ENCODE measurements at places on chromosomes 4 and X.

GRCh38 chrX:71239781-71240180 lies 14.2 kb downstream of the ZMYM3 start:
- DNase-seq: no peak

GRCh38 chr4:74715706-74716435 lies 78.5 kb downstream of the BTC start:
- no peak for DNase-seq

DNA sequence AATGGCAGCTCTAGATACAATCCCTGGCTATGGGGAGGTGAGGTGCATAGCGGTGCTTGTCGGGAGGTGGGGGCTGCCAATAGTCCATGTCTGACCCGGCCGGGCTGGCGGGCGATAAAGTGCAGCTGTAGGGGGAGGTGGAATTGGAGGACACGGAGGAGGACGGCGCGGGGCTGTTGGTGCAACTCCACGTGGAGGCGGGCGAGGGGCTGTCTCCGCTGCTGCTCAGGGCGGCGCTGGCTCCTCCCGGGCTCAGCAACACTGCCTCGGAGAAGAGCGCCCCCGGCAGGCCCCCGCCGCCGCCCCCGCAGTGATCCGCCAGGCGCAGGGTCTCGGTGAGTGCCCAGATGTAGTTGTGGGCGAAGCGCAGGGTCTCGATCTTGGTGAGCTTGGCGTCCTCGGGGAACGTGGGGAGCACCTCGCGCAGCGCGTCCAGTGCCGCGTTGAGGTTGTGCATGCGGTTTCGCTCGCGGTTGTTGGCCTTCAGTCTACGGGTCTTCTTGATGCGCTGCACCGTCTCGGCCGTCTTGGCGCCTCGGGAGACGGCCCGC lies 1.3 kb downstream of the NEUROG2 start:
- no peak for DNase-seq

- no peak for DNase-seq
Observed at GRCh38 chr4:111722213-111722720, 423.0 kb upstream of the FAM241A start.

DNA sequence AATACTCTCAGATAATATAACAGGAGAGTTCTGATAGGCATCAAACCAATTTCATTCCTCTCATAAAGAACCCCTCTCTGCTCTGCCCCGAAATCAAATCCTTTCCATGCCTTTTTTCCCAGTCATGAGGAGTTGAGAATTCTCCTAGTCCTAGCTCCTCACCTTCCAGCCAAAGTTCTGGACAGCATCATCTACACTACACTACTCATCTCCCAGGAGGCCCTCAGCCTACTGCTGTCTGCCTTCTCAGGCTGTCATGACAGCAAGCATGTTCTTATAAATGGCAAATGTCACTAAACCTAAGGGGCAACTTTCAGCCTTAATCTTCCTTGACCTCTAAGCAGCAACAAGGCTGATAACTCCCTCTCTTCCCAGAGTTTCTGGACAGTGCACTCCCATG lies 26.6 kb downstream of the MAPK10 start:
- DNase-seq: no peak

DNA sequence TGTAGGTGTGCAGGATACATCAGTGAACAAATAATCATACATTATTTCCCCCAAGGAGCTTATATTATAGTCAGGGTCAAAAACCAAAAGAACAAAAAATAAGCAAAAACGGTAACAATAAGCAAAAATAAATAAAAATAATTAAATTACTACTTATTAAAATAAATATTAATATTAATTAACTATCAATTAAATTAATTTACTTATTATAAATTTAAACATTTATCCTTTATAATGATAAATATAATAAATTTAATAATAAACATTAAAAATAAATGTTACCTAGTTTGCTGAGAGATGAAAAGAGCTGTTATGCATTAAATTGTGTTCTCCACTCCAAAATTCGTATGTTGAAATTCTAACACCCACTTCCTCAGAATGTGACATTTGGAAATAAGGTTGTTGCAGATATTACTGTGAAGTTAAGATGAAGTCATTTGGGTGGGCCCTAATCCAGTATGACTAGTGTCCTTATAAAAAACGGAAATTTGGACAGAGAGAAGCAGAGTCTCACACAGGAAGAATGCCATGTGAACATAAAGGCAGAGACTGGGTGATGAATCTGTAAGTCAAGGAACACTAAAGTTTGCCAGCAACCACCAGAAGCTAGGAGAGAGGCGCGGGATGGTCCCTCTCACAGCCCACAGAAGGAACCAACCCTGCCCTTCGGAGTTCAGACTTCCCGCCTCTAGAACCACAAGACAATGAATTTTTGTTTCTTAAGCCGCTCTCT lies 67.2 kb upstream of the IBSP start:
- peak; percentile 41 for DNase-seq

- no peak for DNase-seq
Observed at GRCh38 chr4:31349907-31350306, 629.7 kb downstream of the PCDH7 start.

GRCh38 chr4:1427010-1427409 lies 20.8 kb upstream of the NKX1-1 start:
- no peak for DNase-seq

- DNase-seq: no peak
Observed at GRCh38 chrX:69808375-69808774, 192.5 kb downstream of the EDA start.

DNA sequence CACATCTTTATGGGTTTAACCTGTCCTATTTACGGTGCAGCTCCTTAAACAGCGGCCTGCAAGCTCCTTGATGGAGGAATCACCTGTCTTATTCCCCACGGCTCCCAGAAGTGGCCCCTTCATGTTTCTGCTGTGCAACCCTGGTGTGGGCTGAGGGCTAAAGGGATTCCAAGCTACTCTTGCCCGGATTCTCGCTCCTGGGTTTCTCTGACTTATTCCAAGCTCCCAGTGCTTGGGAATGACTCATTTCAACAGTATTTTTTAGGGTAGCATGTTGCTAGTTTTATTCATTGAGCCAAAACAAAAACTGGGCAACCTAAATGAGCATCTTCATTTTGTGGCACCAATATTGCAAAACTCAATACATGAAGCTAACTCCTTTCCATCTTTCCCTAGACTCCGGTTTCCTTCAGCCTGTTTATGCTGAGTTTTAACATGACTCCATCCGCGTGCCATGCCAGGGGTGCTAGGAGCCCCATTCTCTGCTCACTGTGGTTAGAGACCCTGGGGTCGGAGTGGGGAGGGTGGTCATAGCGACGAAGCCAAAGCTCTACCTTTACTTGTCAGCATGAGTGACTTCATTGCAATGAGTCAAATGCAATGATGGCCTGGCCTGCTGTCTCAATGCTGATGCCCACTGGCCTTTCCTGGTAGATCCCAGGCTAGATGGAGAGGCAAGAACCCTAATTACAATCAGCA lies 349.7 kb downstream of the NR3C2 start:
- DNase-seq: no peak

- no peak for DNase-seq
Observed at GRCh38 chr4:41119867-41120295, 94.5 kb downstream of the APBB2 start.

DNA sequence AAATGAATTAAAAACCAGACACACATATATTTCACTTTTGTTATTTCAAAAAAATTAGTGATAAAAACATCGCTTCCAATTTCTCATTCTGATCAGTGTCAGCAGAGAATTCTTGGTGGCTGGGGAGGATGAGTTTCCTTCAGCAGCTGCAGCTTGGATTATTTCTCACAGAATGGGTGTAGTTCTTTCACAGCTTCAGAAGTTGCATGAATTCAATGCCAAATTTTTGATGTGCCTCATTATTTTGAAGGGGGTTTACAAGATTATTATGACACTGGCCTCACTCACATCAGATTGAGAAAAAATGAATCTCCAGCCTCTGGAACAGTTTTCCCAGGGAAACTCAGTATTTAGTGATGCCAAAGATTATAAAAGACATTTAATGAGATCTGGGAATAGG lies 184.9 kb upstream of the WDFY3 start:
- DNase-seq: peak; percentile 92

DNA sequence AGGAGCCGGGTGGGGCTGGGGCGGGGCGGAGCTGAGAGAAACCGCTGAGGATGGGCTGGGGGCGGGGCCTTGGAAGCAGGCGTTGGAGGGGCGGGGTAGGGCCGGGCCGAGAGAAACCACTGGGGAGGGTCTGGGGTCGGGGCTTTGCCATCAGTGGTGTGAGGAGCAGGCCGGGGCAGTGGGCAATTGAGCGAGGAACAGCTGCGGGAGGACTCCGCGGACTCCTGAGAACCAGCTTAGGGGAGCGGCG lies 1.3 kb upstream of the EOLA2 start:
- DNase-seq: no peak

DNA sequence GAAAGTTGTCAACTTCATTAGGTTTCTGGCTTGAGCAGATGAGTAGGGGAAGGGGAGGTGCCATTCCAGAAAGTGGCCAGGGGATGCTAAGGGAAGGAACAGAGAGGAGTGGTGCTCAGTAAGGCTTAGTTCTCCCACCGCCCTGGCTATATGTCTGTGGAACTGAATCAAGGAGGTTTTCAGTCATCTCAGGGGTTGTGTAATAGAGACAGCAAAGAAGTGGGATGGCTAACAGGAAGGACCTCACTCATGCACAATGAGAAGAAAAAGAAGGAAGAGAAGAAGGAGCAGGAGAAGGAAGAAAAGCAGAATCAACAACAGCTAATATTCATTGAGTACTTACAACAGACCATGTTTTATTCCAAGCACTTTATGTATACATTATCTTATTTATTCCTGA lies 368.7 kb downstream of the MID1IP1 start:
- DNase-seq: no peak

DNA sequence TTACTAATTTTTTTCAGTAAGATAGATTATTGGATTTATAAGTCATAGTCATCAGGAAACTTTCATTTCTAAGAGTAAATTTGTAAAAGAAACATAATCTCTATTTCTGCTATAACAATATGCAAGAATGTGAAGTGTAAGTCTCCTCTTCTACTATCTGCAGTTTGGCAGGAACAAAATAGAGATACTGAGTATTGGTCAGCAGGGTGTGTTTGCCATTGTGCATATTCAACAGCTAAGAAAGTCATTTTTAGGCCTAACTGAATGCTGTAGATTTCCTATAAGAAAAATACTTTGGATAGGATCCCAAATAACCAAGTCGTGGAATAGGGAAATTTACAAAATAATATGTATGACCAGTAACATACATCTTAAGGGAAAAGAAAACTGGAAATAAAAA lies 253.3 kb upstream of the EPHA5 start:
- peak; percentile 2 for DNase-seq

DNA sequence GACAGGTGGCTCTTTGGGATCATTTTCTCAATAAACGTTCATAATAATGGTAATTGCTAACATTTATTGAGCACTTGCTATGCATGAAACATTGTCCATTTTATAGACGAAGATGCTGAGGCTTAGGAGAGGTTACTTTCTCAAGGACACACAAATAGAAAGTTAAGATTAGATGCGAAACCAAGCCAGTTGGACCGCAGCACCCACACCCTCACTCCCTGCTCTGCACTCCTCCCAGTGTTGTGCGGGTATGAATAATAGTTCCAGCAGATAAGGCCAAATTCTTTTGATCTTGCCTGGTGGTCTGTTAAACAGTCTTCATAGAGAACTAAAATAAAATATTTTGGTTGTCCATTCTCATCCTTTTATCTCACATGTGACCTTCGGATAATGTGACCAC lies 85.0 kb upstream of the BEND4 start:
- DNase-seq: no peak

DNA sequence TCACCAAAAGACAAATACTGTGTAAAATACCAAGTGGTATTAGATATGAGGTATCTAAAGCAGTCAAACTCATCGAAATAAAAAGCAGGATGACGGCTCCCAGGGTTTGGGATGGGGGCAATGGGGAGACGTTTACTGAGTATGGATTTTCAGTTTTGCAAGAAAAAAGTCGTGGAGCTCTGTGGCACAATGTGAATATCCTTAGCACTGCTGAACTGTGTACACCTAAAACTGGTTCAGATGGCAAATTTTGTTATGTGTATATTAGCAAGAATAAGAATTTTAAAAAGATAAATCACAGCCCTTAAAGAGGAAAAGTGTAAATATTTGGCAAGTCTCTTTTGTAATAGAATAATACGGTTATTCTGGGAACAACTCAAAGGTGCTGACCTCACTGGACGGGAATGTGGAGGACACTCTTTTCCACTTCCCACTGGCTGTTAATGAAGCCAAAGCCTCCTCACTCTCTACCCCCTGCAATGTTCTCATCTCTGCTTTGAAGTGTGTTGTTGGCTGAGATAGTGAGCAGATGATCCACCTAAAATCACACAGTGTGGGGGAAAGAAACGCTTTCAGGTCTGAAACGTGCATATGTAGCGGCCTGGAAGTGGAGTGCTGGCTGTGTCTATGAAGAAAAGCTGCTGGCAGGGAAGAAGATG lies 49.2 kb downstream of the SEL1L3 start:
- DNase-seq: peak; percentile 65
